ENCODE measurements at places on chromosomes 5 and 9.

DNA sequence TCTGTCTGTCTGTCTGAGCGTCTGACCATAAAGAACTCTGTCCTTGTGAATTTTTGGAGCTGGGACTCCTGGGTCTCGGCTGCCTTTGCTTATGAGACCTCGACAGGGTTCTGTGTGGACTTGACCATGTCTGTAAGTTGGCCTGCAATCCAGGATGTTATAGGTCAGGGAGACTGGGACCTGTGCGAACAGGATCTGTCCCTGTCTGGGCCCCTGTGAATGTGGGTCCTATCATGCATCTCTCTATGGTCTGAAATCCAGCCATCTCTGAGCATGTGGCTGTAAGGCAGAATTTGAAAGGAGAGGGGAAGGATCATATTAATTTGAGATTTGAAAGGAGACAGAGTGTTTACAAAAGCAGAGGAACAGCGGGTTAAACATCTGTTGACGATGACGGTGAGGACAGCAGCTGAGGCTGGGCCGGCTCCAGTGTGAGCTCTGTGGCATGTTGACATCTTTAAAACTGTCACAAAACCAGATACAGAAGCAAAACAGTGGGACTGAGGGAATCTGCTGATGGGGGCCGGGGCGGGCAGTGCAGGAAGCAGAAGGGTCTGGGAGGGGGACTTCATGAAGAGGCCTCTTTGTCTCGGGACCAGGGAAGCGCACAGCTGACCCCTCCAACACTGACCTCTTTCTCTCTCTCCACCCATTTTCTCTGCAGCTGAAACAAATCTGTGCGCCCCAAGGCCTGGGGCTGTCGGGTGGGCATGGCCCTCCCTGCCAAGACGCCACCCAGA is 19.1 kb upstream of the MVB12B start:
- DNase-seq = peak; percentile 95

- DNase-seq = peak; percentile 19
Observed at GRCh38 chr9:68706363-68707201, 1.5 kb downstream of the PIP5K1B start.

GRCh38 chr5:3353561-3353960 is 242.1 kb upstream of the IRX1 start:
- DNase-seq = no peak

DNA sequence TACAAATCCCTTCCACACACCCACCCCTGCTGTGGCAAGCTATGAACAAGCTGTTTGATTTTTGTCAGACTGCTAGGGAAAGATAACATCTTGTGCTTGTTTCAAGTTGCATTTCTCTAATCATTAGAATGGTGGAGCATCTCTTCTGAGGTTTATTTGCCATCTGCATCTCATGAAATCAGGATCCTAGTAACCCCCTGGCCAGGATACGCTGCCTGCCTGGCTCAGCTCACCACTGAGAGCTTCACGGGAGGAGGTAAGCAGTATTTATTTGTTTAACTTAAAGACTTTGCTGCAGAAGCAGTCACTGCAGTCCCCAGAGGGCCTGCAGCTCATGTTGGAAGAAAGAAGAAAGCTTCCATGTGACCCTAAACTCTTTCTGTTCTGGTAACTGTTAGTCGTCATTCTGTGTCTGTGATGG is 83.3 kb upstream of the CXCL14 start:
- DNase-seq = no peak

DNA sequence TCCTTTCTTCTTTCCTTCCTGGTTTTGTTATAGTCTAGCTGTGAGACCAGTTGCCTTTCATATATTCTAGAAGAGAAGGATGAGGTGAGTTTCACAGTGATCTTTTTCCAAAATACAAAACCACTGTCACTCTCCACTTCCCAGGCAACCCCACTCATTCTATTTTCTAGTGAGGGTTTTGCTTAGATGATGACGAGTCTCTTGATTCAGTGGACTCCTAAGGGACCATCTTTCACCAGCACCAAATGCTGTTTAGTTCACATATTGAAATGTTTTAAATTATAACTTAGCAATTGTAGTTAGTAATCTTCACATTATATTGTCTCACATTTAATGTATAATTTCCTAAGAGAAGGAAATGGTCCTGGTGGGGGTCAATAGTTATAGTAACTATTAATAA is 25.2 kb downstream of the PIK3R1 start:
- no peak for DNase-seq

- no peak for DNase-seq
Observed at GRCh38 chr9:133687856-133688761, 50.0 kb downstream of the SARDH start.

DNA sequence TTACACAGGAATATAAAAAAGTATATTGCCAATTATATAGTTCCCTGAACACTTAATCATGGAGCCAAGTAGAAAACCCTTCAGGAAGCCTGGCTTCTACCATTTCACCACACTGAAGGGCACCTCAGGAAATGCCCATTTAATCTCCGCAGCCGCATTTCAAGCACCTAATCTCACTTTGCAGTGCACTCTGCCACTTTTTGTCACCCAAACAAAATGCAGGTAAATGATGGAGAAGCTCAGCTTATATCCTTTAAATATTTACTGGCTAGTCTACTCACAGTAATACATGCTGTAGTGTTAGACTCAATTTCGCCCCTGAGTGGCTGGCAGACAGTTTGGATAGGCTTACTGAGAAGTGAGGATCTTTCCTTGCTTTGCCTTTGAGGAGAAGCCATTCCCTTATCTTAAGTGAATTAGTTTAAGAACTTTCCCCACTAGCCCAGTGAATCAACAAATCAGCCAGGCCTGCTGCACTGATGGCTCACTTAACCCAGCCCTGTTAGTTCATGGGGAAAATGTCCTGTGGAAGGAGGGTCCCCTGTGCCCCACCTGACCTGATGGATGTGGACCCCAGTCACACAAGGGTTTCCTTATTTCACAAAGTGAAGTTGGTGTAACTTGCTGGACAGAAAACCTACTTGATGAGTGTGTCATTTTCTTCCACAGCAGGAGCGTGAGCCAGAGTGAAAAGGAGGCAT is 209.7 kb downstream of the CAAP1 start:
- no peak for DNase-seq

DNA sequence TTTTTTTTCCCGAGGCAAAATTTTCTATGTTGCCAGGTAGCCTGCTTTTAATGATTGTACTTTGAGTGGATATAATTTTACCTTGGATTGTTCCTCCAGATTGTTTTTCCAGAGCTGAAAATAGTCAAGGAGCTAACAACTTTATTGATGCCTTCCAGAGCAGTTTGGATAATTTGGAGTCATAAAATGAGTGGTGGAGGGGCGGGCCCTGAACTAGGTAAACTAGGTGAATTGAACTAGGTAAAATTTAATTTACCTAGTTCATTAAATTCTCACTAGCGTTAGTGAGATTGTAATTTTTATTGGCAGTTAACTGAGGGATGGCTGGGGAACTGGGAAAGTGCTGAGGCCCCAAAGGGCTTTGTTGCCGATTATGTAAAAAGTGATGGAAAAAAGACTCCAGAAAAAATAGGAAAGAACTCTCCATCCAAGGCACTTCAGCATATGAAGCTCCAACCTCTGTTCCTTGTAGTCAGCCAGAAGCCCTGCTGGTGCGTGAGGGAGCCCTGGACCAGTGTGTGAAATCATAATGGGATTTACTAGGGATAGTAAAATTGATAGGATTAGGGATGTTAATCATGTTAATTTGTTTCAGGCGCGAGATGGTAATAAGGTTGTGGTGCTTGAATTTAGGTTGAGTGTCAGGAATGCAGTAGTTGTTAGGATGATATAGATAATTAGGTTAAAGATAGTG is 1.7 kb downstream of the DNAJC25 start:
- no peak for DNase-seq

- no peak for DNase-seq
Observed at GRCh38 chr9:80871596-80871995, 817.8 kb downstream of the TLE1 start.
